ENCODE measurements at places on chromosomes 12 and 14. TPM values are rescaled to one million over a fixed set of nuclear protein-coding genes. Genes with fewer than 3 reads are reported as not detected.

The GLIPR1L2 gene
- total RNA-seq, result 1.5 TPM

The MGP gene
- total RNA-seq, result 20.6 TPM

The OR4E2 gene
- not detected for total RNA-seq

The ANGEL1 gene
- total RNA-seq, result 17.7 TPM

The ADGRD1 gene
- 4.3 TPM for total RNA-seq

The PTPN11 gene
- total RNA-seq, result 68.1 TPM

The AGAP2 gene
- total RNA-seq, result 22.7 TPM

The B4GALNT1 gene
- total RNA-seq, result 36.3 TPM

The PDE3A gene
- 20.6 TPM for total RNA-seq

The UNC79 gene
- 50.0 TPM for total RNA-seq

DNA sequence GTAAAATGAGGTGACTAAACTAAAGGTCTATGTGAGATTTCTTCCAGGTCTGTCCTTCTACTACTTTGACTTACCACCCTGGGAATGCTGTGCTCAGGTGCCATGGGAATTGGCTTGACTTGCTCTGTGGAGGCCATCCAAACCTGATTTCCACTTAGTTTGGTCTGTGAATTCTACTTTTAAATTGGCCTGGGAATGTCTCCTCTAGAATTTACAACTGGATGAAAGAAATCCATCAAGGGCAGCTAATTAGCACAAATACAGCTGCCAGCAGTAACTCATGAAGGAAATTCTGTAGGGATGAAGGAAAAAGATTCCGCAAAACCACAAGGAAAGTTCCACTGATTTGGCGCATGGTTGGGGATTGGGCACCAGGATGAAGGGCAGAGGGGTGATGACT is 31.7 kb upstream of the FRMD6 start:
- no peak for DNase-seq

GRCh38 chr12:6716874-6717437 is 6.9 kb upstream of the COPS7A start:
- no peak for DNase-seq

DNA sequence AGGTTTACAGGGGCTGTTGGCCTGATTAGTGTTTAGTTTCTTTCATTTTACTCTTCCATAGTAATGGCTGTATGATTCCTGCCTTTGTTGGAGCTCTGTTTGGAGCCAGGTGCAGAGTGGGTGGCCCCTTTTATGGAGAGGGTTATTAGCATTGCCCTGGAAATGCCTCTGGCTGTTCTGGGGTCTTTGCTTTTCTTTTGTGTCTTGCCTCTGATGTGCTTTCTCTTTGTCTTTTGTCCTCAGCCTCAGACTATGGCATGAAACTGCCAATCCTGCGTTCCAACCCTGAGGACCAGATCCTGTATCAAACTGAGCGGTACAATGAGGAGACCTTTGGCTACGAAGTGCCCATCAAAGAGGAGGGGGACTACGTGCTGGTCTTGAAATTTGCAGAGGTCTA is 6.9 kb downstream of the MLEC start:
- DNase-seq, result no peak

DNA sequence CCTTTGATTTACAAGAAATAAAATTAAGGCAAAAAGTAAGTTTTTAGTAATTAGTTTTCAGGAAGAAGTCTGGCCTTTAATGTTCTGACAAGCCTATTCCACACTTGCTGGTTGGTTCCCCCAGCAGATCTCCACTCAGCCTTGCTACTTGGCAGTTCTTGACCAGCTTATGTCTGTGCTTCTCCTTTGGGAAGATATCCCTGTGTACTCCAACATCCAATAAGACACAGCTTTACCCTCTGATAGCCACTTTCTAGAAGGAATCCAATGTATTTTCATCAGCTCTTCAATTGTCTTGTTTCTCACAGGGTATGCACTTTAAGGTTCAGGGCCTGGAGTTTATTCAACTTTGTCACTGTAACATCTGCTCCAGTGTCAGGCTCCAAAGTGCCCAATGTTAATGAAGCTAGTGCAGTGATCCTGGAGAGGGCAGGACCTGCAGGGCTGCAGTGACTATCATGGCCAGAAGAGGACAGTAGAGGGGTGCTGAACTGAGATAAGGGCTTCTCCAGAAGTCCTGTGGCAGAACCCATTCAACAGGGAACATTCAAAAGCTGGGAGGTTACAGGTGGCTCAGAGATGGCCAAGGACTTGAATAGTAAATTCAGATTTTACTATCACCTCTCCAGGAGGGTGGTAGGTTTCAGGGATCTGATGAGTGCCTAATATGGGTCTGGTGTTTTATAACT is 22.9 kb downstream of the JKAMP start:
- DNase-seq, result peak; percentile 67

DNA sequence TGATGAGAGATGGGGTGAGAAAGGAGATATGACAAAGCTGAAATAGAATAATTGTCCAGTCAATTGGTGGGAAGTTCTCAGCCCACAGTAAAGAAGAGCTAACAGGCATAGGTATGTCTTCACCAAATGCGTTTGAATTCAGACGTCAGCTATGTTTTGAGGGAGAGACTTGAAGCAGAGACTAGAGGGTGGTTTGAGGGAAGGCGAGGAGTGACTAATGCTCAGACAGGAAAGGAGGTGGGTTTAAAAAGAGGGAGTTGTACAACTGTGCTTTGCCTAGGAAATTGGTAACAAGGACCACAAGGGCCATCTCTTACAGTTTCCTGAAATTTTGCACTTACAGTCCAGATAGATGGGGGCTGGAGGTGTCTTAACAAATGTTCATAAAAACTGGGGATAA is 6.4 kb downstream of the JKAMP start:
- no peak for DNase-seq

DNA sequence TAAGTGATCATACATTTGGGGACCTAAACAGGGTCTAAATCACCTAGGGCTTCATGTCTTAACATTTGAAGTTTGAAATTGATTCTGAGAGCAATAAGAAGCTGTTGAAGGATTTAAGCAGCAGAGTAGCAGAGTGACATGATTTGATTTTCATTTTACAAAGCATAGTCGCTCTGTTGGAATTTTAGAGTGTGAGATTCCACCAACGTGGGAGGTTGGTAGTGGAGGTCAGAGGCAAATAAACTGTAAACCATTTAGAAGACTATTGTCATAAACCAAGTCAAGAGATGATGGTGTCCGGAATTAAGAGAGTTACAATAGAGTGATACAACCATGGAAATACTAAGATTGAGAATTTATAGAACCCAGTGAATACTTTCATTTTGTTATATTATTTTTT is 52.7 kb upstream of the ZDHHC17 start:
- DNase-seq, result no peak

- DNase-seq, result no peak
Measured at GRCh38 chr12:47302111-47302671, 222.4 kb upstream of the AMIGO2 start.

- DNase-seq, result no peak
Measured at GRCh38 chr12:106269150-106269771, 21.4 kb upstream of the CKAP4 start.

DNA sequence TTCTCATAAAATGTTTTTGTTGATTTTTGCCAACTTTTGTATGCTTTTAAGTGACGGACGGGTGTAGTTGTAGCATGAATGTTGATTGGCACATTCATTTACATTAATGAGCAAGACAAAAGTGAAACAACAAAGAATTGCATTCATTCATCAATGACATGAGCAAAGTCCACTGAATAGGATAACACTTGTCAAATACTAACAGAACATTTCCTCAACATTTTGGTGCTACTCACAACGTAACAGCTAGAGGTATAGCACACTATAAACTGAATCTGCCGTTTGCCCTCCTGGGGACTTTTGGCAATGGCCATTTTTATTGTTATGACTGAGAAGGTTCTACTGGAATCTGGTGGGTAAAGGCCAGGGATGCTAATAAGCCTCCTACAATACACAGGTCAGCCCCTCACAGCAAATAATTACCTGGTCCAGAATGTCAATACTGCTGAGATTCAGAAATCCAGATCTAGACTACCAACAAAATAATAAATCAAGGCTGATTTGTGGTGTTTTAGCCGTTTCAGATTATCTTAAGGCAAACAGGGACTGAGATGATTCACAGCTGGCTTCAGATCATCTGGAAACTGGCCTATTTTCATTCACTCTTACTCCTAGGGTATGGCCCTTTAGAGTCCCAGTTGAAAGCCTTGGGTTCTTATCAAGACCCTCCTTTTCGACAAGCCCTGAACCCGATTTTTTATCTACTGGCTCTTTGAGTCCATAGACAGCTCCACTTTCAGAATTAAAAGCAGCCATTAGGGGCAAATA is 22.5 kb upstream of the CDKN3 start:
- no peak for DNase-seq

- DNase-seq, result no peak
Measured at GRCh38 chr12:118219772-118220171, 83.8 kb downstream of the PEBP1 start.

DNA sequence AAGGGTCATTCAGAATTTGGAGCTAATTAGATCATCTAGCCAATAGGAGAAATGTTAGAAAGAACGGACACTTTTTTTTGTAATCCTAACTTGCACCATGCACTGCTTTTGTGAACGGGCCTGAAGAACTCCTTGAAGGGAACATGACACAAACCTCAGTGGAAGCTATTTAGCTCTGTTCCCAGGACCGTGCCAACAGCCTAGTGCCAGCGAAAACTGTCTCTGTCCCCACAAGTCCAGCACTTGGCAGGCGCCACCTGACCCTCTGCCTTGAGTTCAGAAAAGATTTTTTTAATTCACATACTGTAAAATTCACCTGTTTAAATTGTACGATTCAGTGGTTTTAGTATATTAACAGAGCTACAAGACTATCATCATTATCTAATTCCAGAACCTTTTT is 31.3 kb upstream of the KCNA5 start:
- DNase-seq, result no peak

DNA sequence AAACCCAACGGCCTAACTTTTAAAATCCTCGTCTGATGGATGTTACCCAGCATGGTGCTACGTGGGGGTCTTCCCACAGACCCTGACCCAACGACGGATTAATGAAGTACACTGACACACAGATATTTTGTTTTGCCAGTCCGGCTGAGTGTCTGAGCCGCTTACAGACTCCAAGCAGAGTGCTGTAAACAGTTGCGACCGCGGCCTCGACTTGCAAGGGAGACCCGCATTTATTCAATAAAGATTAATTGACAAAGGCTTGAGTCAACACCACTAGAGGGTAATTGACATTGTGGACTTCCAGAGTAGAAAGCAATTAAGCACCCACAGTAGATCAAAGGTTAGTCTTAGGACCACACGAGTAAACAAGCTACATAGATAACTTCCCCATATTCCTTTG is 1042.4 kb downstream of the AACS start:
- no peak for DNase-seq

GRCh38 chr12:61018571-61018970 is 1241.6 kb upstream of the USP15 start:
- no peak for DNase-seq

- no peak for DNase-seq
Measured at GRCh38 chr14:63383776-63384367, 65.1 kb upstream of the GPHB5 start.

- no peak for DNase-seq
Measured at GRCh38 chr14:76640923-76641395, 120.3 kb upstream of the VASH1 start.

- no peak for DNase-seq
Measured at GRCh38 chr14:51562816-51563215, 88.9 kb upstream of the FRMD6 start.
